NCI-H1694 treated with DMSO at 0.1 percent for 48 hours (cell line): ENCODE measurements at places on chromosomes 12 and 14.

GRCh38 chr12:75390899-75391538 lies at the start of gene GLIPR1L2:
Gene GLIPR1L2, plus strand, starts transcription at chr12:75391089. Its CDS starts 28 bp downstream, at chr12:75391117.
- DNase-seq: peak; percentile 53

DNA sequence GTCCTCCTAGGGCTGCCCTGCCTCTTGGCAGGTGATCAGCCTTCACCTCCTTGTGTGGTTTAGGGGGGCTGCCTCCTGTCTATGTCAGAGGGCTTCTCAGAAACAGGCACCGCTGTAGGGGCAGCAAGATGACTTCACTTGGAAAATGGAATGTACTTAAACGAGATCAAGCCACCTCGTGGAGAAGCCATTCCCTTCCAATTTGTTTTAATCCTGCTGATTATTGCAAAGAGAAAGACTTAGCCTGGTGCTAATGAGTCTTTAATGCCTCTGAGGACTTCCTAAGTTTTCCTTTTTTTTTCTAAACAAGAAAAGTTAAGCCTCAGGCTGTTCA lies 62.3 kb upstream of the RFLNA start:
- DNase-seq: no peak

DNA sequence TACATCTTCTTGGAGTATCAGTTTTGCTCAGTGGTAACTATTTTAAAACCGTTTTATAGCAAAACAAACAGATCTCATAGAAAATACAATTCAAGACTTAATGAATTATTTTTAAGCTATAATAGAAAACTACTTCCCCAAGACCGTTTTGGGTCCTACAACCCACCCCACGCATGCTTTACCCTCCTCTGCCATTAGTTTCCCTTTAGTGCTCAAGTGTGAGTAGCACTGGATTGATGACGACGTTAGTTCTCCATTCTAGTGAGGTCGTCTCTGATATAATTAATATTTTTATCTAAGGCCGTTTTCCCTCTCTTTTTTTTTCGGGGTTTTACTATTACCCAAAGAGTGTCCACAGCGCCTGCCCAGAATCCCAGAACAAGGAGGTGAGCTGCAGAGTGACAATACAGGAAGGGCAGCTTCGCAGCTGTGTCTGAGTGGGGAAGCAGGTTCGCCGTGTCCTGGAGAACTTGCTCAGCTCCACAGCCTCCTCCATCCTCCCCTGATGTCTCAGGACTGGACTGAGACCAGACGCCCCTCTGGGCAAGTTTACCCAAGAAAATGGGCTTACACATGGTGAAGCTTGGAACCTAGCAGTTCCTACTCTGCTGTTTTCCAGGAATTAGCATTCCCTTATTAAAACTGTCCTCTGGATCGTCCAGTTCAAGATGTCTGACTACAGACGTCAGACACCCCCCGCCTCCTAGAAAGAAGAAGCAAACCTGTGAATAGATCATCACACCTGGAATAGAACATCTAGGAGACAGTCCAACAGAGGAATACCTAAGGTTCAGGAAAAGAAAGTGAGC lies 31.9 kb upstream of the MON2 start:
- no peak for DNase-seq

DNA sequence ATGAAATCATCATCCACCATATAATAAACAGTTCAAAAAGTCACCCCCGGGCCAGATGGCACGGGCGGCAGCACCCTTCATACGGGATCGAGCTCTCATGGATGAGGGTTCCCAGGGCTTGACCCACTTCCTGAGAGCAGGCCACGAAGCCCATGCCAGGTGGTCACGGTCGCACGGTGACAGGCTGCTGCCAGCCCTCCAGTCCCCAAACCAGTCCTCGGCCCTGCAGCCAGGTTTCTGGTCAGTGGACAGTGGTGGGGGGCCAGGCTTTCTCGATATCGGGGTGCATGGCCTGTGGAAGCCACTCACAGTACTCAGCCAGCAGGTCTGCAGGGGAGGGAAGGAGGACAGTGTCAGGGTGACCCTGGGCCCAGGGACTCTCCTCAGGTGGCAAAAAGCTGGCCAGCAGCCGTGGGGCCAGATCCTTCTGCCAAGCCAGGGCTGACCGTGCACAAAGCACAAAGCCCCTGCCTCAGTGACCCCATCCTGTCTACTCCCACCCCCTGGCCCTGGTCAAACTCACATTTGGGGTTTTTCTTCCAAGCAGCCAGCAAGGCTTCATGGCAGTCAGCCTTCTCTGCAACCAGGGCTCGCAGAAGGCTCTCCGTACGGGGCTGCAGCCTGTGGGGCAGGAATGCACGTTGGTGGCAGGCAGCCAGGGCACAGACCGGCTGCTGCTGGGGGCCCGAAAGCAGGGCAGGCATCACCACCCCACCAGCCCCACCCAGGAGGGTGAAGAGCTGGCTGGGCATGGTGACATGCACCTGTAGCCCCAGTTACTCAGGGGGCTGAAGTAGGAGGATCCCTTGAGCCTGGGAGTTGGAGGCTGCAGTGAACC lies 33.3 kb upstream of the UBC start:
- DNase-seq: no peak

- no peak for DNase-seq
Measured at GRCh38 chr12:113114447-113115178, 20.9 kb downstream of the RASAL1 start.

GRCh38 chr14:69427596-69427995 lies 29.1 kb downstream of the SLC39A9 start:
- DNase-seq: no peak

DNA sequence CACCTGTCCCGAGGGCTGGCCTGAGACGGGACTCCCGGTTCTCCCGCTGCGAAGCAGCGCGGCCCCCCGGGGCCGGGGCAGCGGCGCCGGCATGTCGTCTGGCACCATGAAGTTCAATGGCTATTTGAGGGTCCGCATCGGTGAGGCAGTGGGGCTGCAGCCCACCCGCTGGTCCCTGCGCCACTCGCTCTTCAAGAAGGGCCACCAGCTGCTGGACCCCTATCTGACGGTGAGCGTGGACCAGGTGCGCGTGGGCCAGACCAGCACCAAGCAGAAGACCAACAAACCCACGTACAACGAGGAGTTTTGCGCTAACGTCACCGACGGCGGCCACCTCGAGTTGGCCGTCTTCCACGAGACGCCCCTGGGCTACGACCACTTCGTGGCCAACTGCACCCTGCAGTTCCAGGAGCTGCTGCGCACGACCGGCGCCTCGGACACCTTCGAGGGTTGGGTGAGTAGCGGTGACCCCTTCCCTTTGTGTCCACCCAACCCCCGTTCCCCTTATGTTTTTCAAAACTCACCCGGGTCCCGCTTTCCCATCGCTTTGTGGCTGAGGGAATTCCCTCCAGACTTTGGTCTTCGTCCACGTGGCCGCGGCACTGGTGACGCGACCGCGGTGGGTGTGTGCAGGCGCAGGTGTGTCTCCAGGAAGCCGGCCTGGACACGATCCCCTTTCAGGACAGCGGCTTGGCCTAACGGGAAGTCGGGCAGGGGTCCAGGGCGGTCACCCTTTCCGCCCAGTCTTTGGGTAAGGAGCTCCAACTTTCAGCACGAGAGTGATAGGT lies 826 bp downstream of the PRKCH start:
- no peak for DNase-seq

DNA sequence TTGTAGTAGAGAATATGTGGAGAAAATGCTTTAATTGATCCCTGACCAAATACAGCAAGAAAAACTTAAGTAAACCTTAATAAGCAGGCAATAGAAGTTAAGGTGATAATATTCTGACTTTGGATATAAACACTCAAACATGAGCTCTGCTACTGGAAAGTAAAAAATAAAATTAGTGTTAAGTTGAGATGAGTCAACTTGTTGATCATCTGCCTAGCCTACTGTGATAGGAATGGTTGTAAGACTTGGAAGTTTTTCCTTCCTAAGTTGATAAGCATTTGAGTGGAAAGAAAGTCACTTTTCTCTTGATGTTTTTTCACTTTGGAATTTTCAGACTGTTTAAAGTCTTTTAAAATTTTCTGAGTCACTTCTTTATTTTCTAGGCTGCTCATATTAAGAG lies 26.0 kb downstream of the ADIPOR2 start:
- DNase-seq: no peak

GRCh38 chr12:54033106-54033979 lies 493 bp downstream of the HOXC5 start:
- no peak for DNase-seq

DNA sequence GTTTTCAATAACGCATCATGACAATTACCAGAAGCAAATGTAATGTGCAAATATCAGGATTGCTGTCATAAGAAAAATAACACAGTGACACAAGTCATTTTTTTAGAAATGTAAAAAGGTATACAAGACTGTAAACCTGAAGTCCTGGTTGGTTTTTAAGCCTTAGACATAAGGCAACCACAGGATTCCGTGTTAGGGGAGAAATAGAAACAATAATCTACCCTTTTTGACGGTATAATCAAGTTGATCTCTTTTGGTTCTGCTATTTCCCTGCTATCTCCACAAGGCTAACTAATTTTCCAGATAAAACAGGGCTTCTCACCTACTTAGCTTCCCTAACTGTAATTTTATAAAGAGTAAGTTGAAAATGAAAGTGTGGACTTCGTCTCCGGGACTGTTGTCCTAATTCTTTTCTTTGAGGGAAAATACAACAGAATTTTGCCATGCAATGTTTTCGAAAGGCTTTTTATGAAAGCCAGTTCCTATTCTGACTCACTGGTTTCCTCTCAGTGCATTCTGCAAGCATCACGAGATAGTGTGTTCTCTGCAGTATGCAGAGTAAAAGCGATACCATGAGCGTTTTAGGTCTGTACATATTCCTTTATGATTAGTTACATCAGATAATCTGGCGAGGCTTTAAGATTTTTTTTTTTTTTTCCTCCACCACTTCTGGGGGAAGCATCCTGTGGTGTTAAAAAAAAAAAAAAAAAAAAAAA lies 10.6 kb downstream of the MYO1H start:
- DNase-seq: no peak

DNA sequence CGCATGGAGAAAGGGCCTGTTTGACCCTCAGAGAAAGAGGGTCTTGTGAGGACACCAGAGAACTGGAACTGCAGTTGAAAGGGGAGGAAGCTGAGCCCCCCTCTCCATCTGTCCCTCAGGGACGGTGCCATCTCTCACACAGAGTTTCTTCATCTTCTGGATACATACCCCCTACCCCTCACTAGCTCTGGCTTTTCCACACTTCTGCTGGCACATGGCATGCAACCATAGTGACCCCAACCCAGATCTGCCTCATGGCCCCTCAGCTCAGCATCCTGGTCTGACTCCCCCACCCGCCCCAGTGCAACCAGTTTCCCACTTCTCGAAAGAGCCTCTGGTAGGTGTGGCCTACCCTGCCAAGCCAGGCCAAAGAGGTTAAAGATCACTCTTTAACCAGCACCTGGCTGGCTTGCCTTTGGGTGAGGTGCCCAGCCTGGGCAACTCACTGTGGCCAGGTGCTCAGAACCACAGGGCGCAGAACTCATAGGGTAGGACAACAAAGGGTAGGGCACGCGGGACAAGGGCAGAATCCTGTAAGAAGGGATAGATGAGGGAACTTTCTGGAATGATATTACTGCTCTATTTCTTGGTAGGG lies 25.8 kb downstream of the GALNT16 start:
- DNase-seq: no peak

DNA sequence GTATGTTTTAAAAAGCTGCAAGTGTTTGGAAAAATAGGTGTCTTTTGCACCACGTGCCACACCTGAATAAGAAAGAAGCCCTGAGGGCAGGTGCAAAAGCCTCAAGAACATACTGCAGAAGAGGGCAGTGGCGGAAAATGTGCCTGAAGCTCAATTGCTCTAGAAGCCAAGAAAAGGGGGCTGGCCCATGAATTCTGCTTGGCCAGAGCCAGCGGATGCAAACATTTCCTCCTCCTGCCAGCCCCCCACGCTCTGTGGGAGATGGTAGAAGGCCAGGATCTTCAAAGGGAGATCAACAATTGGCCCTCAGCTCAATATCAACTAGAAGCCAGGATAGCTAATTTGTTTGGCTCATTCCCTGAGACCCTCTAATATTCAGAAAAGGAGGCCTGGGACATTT lies 80.3 kb upstream of the TMEM132D start:
- no peak for DNase-seq

DNA sequence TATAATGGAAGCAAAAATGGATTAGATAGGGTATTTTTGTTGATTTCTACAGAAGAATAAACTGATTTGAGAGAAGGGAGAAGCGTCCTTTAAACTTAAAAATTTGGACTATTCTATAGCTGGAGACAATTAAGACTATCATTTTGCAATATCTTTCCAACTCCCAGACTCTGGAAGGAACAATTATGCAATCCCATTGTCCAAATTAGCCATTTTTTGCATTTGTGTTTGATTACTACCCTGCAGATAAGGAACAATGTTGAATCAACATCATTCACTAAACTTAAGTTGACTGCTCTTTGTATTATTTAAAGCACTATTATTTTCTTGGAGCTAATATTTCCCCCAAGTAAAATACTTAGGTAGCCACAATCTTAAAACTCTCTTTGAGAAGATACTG lies 34.8 kb upstream of the SELPLG start:
- DNase-seq: no peak

- no peak for DNase-seq
Measured at GRCh38 chr12:27300226-27300625, 32.4 kb upstream of the BMAL2 start.

GRCh38 chr14:101928415-101928841 lies 35.9 kb upstream of the DYNC1H1 start:
- DNase-seq: no peak

DNA sequence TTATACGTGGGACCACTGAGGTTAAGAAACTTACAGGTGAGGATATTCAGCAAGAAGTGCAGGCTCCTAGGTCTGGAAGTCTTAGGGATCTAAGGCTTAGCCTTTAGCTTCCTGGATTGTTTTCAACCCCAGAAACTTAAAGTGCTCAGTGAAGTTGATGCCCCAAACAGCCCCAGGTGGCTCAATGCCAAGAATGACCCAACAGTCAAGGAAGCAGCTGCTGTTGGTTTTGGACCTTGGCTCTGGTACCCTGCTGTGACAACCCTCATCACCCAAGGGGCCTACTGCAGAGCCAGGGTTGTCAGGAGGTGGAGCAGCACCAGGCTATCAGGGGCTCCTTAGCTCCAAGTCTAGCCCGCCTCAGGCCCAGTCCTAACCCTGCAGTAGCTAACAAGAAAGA lies 36.8 kb downstream of the VDR start:
- DNase-seq: no peak

DNA sequence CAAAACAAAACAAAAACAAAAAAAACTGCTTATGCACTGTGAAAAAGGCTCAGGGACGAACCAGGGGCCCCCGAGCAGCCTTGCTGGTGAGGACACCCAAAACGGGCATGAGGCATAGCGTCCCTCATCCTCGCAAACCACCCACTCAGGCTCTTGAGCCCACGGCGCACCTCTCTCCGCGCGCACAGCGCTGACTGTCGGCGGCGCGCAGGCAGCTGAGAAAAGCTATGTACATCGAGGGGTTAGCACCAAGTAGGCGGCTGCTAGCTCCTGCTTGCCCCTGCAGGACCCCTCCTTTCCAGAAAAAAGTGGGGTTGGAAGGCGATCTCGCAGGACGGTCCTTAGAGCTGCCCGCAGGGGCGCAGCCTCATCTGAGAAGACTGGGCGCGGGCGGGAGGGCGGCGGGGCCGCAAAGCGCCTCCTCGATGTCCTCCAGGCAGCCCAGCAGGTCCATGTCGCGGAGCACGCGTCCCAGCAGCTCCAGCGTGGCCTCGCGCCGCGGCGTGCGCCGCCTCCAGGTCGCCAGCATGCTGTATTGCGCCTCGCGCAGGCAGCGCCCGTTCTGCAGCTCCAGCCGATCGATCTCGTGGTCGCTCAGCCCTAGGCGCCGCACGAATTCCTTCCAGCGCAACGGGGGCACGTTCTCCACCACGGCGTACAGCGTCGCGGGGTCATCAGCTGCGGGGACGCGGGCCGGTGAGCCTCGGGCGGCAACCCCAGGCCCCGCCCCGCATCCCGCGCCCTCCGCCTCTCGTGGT lies 12.8 kb downstream of the TNFRSF1A start:
- no peak for DNase-seq

- no peak for DNase-seq
Measured at GRCh38 chr12:117046011-117046369, 53.2 kb downstream of the TESC start.
